D721Med (cell line): ENCODE measurements at places on chromosomes 4 and X.
A peak's percentile ranks its signal among the peaks of the same experiment; 100 is the strongest.

DNA sequence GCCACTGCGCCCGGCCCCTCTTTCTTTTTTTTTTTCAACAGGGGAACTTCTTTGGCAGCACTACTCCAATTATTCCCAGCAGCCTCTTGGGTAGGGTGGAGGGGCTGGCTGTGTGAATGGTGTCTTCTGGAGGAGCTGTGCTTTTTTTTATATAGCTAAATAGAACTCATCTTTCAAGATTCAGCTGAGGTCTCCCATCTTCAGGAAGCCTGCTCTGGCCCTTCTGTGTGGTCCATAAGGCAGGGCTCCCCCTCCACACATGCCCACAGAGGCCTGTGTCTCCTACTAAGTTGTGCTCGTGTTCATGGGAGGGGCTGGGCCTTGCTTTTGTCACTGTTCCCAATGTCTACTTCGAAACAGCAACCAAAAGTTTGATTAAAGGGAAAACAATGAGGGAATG, 116.8 kb downstream of the AFAP1 start:
- DNase-seq = no peak

DNA sequence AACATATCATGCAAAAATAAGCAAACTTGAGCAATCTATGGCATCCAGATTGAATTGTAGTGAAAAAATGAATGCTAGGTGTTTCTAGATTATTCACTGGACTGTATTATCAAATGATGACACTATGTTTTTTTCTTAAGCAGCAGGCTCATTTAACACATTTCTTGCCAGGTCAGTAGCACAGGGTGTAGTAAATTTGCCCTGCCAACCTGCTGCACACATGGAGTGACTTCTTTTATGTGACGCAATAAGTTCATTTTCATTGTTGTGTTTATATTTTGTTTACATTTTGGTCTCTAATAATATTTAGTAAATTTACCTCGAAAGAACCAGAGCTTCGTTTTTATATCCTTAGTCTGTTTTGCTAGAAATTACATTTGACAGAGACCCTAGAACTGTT, 9.5 kb downstream of the VBP1 start:
- DNase-seq = no peak

DNA sequence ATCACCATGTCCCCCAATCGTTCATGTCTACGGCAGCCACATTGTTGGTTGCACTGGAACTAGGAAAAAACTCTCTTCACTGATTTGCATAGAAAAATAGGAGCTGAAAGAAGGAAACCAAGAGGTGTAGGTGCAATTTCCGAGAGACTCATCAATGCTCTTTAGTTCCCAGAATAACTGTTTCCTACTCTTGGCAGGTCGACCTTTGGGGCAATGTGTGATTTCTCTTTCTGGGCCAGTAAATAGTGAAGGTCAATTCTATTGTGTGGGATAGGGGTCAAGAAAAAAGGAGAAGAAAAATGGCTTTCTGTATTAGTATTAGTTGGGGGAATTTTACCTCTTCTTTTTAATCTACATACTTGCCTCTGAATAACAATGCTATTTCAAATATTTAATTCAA, 55.9 kb upstream of the PDE5A start:
- DNase-seq = no peak

- DNase-seq = no peak
These were observed 691 bp downstream of the MAGED1 start for GRCh38 chrX:51893931-51894696.

DNA sequence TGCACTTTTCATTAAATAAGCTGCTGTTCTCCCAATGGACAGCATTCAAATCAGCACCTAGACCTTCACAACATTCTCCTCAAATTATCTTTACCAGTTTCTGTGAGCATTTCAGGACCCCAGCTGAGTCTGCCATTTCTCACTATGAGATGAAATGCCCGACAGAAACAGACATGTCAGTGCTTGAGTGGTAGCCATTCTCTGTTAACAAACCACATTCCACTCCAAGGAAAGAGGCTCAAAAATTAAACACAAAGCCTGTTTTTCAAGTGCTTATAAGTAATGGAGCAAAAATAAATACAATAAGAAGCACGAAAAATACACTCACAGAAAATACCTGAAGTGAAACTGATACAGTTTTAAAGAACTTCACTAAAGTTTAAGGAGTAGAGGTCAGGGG, 320.2 kb upstream of the PRPS2 start:
- DNase-seq = no peak

DNA sequence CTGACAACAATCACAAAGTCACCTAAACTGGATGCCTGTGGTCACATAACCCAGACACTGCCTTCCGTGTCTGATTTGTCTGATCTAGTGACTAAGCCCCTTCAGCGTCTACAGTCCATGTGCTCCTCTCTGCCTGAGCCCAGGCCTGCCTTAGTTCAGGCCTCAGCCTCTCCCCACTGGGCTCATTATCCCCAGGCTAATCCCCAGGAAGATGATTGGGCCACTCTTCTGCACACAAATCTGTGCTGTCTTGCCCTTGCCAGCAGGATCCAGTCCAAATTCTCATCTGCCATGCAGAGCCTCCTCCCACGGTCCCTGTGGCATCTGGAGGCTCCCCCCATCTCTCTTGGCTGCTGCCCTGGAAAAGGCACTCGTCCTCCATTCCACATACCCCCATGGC, 96.5 kb downstream of the SLC2A9 start:
- no peak for DNase-seq

DNA sequence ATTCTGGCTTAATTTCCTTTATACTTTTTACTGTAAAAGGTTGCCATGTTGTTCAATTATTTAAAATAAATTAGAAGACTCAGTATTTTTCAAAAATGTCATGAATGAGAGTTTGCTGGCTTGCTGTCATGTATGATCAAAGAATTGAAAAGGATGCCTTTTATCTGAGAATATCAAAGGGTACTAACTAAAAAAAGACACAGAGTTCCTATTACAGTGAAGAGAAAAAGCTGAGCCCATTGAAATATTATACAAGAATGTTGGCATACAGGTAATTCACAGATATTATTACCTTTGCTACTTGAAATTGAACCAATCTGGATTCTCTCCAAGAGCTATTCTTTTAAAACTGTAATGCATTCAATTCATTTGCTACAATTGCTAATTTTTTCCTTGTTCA, 200.0 kb downstream of the PPP3CA start:
- DNase-seq = no peak

DNA sequence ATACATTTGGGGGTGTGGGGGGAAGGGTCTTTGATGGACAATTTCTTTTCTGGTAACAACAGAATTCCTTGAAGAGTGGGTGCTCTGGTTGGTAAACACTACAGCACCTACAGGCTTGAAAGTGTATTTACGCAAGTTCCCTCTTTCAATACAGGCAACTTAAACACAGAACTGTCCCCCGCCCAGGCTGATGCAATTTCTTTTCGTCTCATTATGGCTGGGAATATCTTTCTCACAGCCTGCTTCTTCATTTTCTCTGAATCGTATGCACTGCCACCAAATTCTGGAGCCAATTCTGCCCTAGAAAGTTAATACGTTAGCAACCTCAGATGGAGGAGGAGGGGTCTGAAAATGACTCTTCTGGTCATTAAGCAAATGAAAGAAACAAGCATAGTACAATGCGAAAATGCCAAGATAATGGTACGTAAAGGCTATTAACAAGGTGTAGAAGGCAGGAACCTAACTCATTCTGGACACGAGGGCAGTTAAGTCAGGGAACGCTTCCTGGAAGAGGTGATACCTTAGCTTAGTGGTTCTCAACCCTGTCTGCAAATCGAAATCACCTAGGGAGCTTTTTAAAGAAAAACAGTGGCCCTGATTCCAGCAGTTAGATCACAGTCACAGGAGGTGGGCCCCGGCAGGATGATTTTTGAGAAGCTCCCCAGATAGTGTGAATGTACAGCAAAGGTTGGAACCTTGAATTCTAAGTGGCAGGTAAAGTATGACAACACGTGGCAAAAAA, 1.0 kb downstream of the AGA start:
- DNase-seq = no peak

- DNase-seq = no peak
These were observed 6.6 kb upstream of the PPM1K start for GRCh38 chr4:88291003-88291402.

- DNase-seq = peak; percentile 32
These were observed 1.8 kb downstream of the CPZ start for GRCh38 chr4:8594097-8595038.

DNA sequence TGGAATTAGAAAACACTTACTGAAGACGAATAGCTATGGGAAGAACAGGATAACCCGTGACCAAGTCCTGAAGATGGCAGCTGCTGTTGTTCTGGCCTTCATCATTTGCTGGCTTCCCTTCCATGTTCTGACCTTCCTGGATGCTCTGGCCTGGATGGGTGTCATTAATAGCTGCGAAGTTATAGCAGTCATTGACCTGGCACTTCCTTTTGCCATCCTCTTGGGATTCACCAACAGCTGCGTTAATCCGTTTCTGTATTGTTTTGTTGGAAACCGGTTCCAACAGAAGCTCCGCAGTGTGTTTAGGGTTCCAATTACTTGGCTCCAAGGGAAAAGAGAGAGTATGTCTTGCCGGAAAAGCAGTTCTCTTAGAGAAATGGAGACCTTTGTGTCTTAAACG, 2.4 kb downstream of the AGTR2 start:
- no peak for DNase-seq

GRCh38 chr4:106478152-106478551, 109.6 kb upstream of the GIMD1 start:
- no peak for DNase-seq

- DNase-seq = no peak
These were observed 108.7 kb downstream of the DHRSX start for GRCh38 chrX:2391869-2392606.

DNA sequence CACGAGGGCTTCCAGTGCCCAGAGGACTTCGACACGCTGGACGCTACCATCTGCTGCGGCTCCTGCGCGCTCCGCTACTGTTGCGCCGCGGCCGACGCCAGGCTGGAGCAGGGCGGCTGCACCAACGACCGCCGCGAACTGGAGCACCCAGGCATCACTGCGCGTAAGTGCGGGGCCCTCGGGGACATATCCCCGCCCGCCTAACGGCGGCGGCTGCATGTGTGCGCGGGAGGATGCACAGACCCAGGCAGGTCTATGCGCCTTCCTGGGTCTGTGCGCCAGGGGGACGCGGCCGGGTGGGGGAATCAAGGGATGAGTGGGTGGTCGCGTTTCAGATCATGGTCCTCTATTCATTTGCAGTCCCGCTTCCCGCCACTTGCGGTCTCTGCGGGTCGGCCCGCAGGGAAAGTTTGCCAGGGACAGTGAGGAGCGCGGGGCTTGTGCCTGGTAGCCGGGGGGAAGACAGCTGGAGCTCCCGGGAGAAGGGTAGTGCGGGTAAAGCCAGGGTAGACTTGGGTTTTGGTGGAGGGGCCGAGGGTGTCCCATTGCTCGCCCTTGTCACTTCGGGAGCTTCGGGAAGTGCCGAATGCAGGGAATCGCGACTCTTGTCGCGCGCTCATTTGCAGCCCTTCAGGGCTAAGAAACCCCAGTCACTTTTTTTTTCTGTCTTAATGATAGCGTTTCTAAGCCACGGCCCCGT, 1.0 kb downstream of the SHISA3 start:
- DNase-seq = no peak

DNA sequence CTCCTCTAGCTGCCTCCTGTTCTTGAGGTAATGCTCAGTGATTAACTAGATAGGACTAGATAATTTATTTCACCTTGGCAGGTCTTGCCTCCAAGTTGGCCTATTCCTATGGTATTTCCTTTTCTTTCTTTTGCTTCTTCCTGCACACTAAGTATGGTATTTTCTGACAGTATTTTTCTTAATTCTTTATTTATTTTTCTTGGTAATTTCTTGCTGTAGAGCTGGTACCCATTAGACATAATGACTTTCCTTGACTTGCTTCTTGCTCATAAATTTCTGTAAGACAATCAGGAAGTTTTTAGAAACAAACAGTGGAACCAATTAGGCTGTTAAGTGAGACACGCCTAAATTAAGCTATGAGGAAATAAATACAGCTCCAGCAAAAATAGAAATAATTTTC, 9.5 kb downstream of the RAB9A start:
- DNase-seq = no peak
